GM04504 (cell line): ENCODE measurements at places on chromosomes 12 and 14.

DNA sequence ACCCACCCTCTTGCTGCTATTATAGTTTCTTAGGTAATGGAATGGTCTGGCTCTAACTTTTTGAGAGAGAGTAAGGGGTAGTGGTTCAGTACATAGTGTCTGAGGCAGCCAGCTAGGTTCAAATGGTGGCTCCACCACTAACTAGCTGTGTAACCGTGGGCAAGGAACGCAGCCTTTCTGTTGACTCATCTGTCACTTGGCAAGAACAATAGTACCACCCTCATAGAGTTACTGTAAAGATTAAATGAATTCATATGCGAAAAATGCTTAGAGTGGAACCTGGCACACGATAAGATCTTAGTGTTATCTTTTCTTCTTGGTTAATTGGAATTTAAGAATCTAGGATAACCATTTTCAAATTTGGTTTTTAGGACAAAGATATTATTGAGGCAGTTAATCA lies 14.0 kb downstream of the CCDC62 start:
- DNase-seq: no peak

DNA sequence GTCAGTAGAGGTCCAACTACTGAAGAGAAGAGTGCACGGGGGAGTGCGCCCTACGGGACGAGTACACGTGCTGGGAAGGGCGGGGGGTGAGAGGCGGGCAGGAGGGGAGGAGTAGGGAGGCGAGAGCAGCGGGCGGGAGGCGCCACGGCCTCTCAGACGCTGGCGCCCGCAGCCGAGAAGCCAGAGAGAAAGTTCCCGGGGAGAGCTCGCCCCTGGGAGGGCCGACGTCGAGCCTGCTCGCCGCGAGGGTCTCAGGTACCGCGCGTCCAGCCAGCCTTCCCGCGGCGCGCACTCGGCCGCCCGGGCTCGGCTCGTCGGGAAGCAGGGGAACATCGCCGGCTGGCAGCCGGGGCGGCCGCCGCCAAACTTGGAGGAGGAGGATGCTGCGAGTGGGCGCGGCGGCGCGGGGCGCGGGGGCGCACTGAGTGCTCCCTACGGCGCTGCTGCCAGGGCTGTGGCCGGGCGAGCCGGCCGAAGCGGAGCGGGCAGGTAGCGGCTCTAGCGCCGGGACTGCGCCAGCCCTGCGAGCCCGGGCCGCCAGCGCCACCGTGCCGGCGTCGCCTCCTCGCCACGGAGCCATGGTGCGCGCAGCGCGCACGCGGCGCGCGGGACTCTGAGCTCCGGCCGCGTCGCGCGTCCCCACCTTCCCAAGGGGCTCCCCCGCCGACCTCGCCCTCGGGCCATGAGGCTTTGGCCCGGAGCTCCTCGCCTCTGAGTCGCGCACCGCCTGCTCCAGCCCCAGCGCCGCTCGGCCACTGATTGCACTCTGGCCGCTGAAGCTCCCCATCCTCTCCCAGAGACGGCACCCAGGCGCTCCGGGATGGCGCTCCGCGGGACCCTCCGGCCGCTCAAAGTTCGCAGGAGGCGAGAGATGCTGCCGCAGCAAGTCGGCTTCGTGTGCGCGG lies at the start of gene SLC24A4:
Gene SLC24A4 (plus strand): TSS at position 155 of the 905 bp plus-strand sequence. CDS start 666 bp downstream, at position 821.
- no peak for DNase-seq

GRCh38 chr14:26394150-26394810 lies 203.6 kb downstream of the NOVA1 start:
- no peak for DNase-seq

GRCh38 chr14:91311284-91311662 lies 66.8 kb upstream of the GPR68 start:
- DNase-seq: no peak

- no peak for DNase-seq
Measured at GRCh38 chr14:55502746-55503284, 62.4 kb upstream of the TBPL2 start.

DNA sequence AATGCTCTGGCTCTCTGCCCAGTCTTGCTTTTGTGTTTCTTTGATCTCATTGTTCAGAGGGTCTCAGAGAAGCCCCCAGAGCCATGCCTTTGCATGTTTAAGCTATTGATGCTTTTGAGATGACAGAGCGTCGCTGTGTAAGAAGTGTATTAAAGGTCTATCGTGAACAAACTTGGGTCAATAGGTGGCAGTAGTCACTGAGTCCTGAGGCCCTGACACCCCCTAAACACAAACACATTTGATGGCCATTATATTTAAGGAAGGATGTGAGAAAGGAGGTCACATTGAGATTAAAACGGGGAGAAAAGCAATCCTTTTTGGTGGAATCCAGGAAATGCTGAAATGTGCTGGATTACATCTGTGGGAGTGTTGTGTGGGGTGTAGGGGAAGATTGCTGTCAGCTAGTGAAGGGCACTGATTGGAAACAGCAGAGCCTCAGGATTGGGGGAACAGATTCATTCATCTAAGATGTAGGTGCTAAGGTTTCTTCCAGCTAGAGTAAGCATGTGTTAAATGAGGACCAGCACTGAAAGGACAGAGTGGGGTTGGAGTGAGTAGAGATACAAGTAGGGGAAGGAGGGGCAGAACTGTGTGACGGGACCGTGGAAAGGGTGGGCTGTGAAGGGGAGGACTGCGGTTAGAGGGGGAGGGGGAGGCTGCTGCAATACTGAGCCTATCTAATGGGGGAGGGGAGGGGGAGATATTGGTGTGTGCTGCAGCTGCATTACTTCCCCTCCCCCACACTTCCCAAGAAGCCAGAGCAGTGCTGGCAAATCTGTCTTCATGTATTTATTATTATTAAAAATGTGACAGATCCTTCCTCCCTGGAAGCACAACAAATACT lies 12.7 kb downstream of the NGDN start:
- no peak for DNase-seq

- DNase-seq: no peak
Measured at GRCh38 chr12:132986885-132987225, 688 bp downstream of the ZNF26 start.

DNA sequence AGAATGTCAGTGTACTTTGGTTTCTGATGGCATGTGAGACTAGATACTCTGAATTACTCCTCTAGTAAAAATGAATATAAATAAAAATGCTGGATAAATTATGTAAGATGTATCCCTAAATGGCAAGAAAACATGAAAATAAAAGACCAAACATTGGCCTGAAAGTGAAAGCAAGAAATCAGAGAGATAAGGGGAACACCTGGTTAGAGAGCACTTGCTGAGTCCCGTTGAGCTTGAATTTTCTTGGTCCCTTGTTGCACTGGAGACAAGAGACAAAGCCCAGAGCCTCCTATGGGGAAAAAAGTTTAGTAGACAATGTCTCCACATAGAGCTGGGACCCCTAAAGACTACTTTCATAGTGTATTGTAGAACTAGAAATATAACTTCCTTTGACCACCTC lies 23.9 kb downstream of the RASSF8 start:
- DNase-seq: no peak

- no peak for DNase-seq
Measured at GRCh38 chr12:108752387-108752786, 21.1 kb upstream of the CORO1C start.

DNA sequence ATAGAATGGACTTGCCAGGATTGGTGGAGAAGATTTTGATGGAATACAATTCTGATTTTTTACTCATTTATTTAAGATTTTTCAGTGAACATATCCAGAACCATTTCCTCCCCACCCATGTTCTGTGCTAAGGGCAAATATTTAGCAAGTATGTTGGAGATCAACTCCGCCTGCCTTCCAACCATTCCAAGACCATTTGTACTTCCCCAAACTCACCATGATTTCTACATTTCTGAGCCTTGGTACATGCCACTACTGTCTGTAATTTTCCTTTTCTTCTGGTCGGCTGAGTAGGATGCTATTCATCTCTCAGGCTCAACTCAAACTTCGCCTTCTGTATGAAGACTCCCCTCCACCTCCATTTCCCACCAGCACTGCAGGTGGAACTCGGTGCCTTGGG lies 150.6 kb downstream of the NTF3 start:
- DNase-seq: no peak

GRCh38 chr12:39906237-39906636 lies 199.6 kb downstream of the SLC2A13 start:
- no peak for DNase-seq

- DNase-seq: no peak
Measured at GRCh38 chr14:21528381-21529348, 2.5 kb upstream of the SALL2 start.

DNA sequence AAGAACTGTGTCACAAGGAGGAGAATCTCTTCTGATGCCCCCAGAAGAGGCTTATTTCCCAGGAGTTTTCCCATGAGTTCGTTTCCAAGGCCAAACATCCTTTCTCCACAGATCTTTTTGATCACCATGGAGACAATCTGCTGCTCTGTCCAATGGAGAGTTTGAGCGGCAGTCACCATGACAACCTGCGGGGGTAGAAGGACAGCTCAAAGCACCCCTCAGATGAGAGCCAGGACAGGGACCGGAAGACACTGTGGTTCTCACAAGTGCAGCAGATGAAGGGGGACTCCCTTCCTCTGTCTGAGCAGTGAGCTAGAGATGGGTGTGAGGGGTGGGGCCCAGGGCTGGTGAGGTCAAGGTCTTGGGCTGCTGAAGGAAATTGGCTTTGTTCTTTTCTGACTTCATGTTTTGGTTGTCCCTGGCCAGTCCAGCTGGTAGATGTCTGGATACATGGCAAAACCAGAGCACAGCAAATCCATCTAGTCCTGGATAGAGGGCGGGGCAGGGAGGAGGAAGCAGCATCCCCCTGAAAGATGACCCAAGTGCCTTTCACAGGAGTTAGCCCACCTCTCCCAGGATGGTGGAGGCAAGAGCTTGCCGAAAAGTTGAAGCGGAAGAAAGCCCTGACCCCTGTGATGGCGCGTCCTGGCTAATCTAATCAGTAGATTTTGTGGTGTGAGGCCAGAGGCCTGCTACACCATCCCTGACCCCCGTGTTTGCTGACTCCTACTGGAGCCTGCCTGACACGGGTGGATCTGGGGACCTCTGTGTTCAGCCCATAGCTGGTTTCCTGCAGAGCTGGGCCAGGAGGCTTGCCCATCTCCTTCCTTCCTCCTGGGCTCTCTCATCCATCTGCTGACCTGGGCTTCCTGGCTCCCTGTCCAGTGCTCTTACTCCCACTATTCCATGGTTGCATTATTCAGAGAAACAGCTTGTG lies 24.4 kb downstream of the DHRS2 start:
- no peak for DNase-seq

GRCh38 chr12:51630986-51631385 lies 40.0 kb downstream of the SCN8A start:
- DNase-seq: no peak

- DNase-seq: no peak
Measured at GRCh38 chr12:43109631-43110345, 442.2 kb downstream of the ADAMTS20 start.

GRCh38 chr12:84492351-84492883 lies 420.2 kb downstream of the SLC6A15 start:
- DNase-seq: no peak

GRCh38 chr12:123391546-123392343 lies 7.8 kb downstream of the KMT5A start:
- DNase-seq: no peak

DNA sequence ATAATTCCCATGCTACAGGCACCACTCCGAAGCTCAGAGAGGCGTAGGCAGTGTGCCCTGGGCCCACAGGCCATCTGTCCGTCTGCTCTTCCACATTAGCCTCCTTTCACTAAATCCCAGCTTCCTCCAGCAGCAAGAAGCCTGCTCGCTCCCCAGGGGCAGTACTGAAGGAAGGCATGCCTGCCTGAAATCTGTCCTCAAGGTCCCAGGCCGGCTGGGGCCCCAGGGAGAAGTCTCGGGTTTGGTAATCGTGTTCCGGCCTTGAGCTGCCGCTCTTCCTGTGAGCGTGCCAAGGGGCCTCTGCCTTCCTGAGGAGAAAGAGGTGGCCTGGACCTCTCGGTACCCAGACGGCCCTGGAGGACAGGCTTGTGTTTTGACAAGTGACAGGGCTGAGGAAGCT lies 15.2 kb upstream of the DLK1 start:
- DNase-seq: no peak

GRCh38 chr12:26874501-26875296 lies 41.7 kb upstream of the ITPR2 start:
- no peak for DNase-seq

- DNase-seq: no peak
Measured at GRCh38 chr14:59997449-59997848, 77.5 kb downstream of the LRRC9 start.

- no peak for DNase-seq
Measured at GRCh38 chr14:73049428-73049827, 8.9 kb upstream of the RBM25 start.

DNA sequence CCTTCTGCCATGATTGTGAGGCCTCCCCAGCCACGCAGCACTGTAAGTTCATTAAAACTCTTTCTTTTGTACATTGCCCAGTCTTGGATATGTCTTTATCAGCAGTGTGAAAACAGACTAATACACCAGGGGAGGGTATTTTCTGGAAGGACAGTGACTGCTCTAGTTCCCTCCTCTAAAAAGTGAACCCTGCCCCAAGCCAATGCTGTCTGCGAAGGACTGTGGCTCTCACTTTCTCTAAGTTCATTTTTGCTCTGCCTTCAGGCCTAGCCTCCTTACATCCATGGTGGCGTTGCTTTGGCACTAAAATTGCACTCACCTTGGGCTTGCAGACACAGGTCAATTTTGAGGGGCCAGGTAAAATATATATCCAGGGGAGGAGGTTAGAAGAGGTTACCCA lies 323.0 kb downstream of the VRK1 start:
- no peak for DNase-seq

DNA sequence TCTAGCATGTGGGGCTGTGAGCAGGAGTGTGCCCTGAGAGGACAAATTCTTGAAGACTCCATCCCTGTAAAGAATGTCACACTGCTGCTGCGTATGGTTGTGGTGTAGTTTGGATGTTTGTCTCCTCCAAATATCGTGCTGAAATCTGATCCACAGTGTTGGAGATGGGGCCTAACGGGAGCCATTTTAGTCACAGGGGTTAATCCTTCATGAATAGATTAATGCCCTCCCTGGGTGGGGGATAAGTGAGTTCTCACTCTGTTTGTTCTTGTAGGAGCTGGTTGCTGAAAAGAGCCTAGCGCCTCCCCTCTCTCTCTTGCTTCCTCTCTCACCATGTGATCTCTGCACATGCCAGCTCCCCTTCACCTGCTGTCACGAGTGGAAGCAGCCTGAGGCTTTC lies 94.5 kb upstream of the VASH1 start:
- DNase-seq: no peak

- DNase-seq: no peak
Measured at GRCh38 chr12:5632453-5632852, 200.5 kb downstream of the NTF3 start.

DNA sequence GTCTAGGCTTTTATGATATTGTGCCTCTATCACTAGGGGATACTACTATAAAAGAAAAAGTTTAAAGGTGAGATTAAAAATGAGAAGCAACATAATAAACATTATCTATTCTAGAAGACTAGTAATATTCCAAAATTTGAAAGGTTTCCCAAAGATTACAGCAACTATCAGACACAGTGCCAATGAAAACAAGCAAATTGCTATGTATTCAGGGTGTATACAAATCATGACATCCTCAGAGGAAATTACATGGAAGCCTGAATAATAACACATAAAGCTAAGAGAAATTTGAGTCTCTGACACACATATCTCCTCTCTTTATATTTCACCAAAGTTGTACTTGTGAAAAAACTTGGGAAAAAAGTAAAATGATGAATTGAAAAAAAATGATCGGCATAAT lies 327.0 kb downstream of the SEC23A start:
- no peak for DNase-seq

- DNase-seq: no peak
Measured at GRCh38 chr14:91341751-91342154, 75.9 kb downstream of the CCDC88C start.
